ENCODE measurements at places on chromosomes 12 and 14.

DNA sequence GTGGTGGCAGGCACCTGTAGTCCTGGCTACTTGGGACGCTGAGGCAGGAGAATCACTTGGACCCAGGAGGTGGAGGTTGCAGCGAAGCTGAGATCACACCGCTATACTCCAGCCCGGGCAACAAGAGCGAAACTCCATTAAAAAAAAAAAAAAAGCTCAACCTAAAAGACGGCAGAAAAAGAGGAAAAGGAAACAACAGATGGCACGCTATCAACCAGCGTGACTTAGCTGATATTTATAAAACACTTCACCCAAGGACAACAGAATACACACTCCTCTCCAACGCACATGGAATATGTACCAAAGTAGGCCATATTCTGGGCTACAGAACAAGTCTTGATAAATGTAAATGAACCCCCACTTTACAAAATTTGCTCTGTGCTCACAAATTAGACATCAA, 34.0 kb upstream of the CLMN start:
- H3K27me3 ChIP-seq: no peaks in the 10 kb centered on the region
- DNase-seq: no peak
- H3K27ac ChIP-seq: no peak overlapping the region

DNA sequence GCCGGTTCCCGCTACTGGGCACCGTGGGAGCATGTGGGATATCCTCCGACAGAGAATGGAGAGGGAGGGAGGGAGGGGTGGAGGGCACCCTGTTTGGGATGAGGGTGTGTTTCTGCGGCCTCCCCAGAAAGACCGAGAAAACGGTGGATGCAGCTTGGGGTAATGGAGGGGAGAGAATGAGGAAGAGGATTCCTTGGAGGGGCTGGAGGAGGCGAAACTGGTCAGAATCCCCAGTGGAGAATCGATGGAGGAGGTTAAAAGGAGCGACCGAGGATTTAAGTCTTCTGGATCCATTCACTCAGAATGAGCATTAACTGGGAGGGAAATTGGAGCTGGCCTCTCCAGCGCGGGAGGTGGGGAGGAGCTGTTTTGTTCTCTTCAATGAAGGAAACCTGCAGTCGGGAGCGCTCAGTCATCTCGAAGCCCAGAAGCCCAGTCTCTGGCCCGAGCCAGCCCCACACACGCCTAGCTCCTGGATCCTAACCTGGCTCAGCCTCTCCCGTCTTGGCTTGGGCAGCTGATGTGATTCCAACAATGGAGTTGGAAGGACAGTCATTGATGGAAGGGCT, 581 bp downstream of the ARG2 start:
- peaks cover 42% of the 10 kb centered on the region for H3K4me1 ChIP-seq
- peak; percentile 68 for DNase-seq
- no peaks in the 10 kb centered on the region for H3K36me3 ChIP-seq
- H3K27ac ChIP-seq: peak overlapping the region; percentile 78

GRCh38 chr12:56670836-56671235, 17.2 kb downstream of the PTGES3 start:
- no peak for DNase-seq
- H3K27ac ChIP-seq: no peak overlapping the region
- H3K27me3 ChIP-seq: no peaks in the 10 kb centered on the region
- H3K4me3 ChIP-seq: no peak overlapping the region
- peaks cover 11% of the 10 kb centered on the region for H3K36me3 ChIP-seq

DNA sequence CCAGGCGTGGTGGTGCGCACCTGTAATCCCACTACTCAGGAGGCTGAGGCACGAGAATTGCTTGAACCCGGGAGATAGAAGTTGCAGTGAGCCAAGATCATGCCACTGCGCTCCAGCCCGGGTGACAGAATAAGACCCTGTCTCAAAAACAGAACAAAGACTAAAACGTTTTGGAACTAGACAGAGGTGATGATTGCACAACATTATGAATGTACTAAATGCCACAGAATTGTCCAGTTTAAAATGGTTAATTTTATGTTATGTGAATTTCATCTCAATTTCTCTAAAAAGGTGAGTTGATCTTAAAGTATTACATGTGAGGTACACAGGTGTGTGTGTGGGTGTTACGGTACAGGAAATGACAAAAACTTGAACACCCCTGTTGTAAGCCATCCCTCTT, 16.5 kb downstream of the P2RX4 start:
- peaks cover 27% of the 10 kb centered on the region for H3K36me3 ChIP-seq
- H3K27me3 ChIP-seq: no peaks in the 10 kb centered on the region
- no peak for DNase-seq
- H3K27ac ChIP-seq: no peak overlapping the region

GRCh38 chr12:123363740-123364531, 711 bp downstream of the SBNO1 start:
- no peaks in the 10 kb centered on the region for H3K36me3 ChIP-seq
- peak overlapping the region; percentile 85 for H3K4me3 ChIP-seq
- peak overlapping the region; percentile 94 for H3K27ac ChIP-seq
- H3K4me1 ChIP-seq: peaks cover 28% of the 10 kb centered on the region
- DNase-seq: peak; percentile 69
- H3K27me3 ChIP-seq: no peaks in the 10 kb centered on the region

GRCh38 chr14:76958020-76958979, 70.2 kb downstream of the IRF2BPL start:
- no peaks in the 10 kb centered on the region for H3K27me3 ChIP-seq
- peak overlapping the region; percentile 91 for H3K27ac ChIP-seq
- no peak overlapping the region for H3K4me3 ChIP-seq
- H3K4me1 ChIP-seq: peaks cover 78% of the 10 kb centered on the region
- no peaks in the 10 kb centered on the region for H3K36me3 ChIP-seq

GRCh38 chr14:82731526-82731925, 1197.9 kb upstream of the SEL1L start:
- H3K27ac ChIP-seq: no peak overlapping the region
- H3K36me3 ChIP-seq: no peaks in the 10 kb centered on the region
- H3K4me3 ChIP-seq: no peak overlapping the region
- no peaks in the 10 kb centered on the region for H3K27me3 ChIP-seq

DNA sequence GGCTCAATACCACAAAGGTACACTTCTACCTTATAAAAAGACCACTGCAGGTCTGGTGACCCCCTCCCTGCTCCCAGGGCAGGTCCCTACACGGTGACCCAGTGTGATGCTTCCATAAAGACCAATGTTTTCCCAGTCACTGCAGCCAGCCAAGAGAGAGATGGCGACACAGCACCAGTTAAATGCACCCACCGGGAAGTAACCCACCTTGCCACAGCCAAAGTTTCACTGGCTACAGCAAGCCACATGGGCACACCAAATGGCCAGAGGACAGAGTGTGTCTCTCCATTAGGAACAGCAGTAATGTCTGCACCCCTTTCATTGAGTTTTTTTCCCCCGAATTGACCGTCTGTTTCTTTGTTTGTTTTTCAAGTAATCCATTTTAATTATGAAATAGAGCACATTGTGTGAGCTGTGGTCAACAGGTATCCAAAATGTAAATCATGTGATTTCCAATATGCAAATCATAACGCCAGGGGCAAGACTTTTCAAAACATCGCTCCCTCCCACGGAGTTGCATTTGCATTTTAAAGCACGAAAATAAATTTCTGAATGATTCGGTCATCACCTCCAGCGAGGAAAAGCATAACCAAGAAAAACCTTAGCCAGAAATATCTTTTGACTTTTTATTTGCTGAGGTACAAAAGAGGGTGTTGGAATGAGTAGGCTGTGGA, 48.9 kb upstream of the EML1 start:
- no peaks in the 10 kb centered on the region for H3K36me3 ChIP-seq
- no peaks in the 10 kb centered on the region for H3K4me1 ChIP-seq
- H3K27ac ChIP-seq: peak overlapping the region; percentile 83
- H3K4me3 ChIP-seq: no peak overlapping the region

- no peak overlapping the region for H3K27ac ChIP-seq
- H3K4me1 ChIP-seq: no peaks in the 10 kb centered on the region
- peaks cover 9% of the 10 kb centered on the region for H3K27me3 ChIP-seq
- H3K36me3 ChIP-seq: no peaks in the 10 kb centered on the region
Observed at GRCh38 chr14:70027785-70028428, 148.7 kb downstream of the SMOC1 start.
